CD4-positive, alpha-beta T cell treated with Interleukin-12 subunit alpha and Interleukin-12 subunit beta, for 1 hour (primary cell): ENCODE measurements at places on chromosomes 11 and 22.

DNA sequence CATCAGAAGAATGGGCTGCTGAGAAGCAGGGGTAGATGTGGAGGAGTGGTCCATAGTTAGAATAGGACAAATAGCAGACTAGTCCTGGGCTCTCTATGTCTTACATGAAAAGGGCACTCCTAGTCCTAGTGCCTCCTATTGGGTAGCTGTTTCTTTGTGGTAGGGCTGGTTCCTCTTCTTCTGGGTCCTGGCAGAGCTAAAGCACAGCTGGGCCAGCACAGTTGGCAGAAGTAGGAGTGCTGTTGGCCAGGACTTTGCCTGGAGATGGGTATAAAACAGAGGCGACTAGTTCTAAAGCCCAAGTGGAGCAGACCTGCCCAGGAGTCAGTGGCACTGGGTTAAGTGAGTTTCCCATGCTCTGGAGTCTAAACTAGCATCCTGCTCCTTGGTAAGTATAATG, 55.2 kb downstream of the PPFIBP2 start:
- no peak for DNase-seq

GRCh38 chr11:127395034-127395433, 394.5 kb upstream of the KIRREL3 start:
- DNase-seq: no peak

GRCh38 chr22:48340727-48341709, 1486.7 kb downstream of the BRD1 start:
- no peak for DNase-seq

DNA sequence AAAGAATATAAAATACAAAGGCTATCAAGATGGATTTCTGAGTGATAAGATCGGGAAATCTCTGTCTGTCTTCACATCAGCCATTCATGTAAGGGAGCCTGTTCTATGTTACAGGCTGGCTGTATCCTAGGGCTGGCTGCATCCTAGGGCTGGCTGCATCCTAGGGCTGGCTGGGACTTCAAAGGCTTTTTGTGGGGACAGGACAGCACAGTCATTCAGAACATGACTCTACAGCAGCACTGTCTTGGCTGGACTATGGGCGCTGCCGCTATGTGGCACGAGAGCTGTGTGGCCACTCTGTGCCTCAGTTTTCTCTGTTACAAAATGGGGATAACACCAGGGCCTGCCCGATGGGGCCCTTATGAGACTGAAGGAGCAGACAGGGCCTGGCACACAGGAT, 10.2 kb downstream of the ADAMTS8 start:
- DNase-seq: no peak

GRCh38 chr11:73143126-73143838, 1.2 kb upstream of the FCHSD2 start:
- DNase-seq: no peak

DNA sequence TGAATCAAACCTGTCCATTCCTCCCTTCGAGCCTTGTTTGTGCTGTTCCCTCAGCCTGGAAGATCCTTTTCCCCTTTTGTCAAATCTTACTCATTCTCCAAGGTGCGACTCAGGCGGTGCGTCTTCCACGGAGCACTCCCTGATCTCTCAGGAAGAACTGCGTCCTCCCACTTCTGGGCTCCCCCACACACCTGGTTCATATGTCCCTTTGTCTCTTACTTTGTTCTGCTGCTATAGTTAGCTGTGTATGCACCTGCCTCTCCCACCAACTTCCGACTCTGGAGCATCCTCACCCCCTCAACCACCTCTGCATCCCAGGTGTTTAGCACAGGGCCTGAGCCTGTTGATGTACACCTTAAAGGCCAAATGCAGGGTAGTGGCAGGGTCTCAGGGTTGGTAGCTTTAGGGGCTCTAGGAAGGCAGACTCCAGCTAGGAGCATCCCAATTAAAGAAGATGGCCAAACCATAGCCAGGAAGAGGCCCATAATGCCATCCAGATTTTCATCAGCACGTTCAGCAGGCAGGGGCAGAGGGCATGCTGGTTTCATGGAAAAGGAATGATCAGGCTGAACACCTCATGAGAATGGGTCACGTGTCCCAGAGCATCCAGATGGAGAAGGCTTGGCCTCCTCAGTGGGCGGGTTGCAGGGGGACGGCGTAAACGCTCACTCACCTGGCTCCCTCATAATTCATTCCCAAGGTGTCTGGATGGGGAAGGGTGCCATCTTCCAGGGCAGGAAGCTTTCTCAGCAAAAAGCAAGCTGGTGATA, 20.1 kb downstream of the PTPN5 start:
- DNase-seq: no peak

DNA sequence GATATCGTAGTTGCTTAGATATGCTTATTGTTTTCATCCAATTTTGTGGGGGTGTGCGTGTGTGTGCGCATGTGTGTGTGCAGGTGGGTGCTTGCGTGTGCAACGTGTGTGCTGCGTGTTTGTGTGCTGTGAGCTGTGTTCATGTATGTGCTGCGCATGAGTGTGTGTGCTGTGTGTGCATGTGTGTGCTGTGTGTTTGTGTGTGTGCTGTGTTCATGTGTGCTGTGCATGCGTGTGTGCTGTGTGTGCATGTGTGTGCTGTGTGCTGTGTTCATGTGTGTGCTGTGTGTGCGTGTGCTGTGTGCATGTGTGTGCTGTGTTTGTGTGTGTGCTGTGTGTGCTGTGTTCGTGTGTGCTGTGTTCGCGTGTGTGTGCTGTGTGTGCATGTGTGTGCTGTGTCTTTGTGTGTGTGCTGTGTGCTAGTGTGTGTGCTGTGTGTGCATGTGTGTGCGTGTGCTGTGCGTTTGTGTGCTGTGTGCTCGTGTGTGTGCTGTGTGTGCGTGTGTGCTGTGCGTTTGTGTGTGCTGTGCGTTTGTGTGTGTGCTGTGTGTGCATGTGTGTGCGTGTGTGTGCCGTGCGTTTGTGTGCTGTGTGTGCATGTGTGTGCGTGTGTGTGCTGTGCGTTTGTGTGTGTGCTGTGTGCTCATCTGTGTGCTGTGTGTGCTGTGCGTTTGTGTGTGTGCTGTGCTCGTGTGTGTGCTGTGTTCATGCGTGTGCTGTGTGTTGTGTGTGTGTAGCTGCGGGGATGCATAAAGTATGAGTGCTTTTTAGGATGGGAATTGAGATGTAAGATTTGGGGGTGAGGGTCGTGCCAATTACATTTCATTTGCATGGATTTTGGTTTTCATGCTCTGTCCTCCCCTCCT, 7.6 kb downstream of the IGF2 start:
- no peak for DNase-seq

DNA sequence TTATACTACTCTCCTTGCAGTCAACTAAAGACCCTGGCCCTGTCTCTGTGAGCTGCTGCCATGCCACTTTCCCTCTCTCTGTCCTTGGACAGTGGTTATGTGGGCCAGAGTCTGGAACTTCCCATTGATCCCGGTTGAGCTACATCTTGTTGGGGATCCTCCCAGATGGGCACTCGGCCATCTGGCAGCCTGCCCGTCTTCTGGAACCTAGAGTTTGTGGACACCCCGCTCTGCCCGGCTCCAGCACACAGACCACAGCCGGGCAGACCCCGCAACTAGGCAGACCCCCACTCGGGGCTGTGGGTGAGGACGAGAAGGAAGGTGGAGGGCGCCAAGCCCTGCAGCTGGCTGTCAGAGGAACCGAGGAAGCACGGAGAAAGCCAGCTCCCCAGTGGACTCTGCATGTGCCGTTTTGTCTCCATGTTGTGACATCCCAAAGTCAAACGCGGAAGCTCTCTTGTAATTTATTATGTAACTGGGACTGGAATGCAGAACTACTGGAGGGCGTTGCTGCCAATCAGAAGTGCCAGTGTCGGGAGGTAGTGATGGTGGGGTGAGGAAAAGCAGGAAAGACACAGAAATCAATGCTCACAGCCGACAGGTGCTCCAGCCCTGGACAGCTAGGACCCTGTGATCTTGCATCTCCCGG, 207.7 kb downstream of the CEP164 start:
- no peak for DNase-seq

GRCh38 chr11:15859411-15859810, 496.9 kb downstream of the SOX6 start:
- DNase-seq: no peak

DNA sequence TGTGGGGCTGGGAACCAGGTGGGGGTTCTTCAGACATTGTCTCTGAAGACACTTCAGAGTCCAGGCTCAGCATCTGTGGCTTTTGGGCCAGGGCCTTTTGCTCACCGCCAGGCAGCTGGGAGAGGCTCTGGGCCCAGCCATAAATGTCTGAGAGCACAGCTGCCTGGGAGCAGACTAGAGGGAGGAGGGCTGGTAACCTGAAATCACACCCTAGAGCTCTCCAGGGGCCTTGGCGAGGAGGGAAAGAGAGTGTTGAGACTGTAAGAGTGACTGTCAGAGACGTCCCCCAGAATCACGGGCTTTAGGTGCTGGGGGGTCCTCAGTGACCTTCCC, 4.1 kb downstream of the TRABD start:
- no peak for DNase-seq

- no peak for DNase-seq
These were observed 20.3 kb downstream of the AP2A2 start for GRCh38 chr11:945986-946385.

DNA sequence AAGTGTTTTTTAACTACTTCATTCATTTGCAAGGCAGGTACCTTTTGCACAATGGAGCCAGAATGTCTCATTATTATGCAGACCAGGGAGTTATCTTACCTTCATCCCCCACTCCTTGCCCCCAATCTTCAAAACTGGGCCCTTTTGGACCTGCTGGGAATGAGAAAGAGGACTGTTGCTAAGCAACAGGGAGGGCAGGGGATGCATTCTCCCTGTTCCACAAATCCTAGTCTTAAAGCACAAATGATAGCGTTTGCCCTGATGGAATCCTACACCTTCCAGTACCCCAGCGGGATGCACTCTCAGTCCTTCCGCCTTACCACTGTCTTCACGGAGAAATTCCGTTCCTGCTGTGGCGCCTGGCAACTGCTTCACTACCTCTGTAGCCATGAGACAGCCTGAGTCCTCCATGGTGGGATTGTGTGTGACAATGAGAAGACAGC, 4.1 kb upstream of the KCNJ1 start:
- DNase-seq: no peak

DNA sequence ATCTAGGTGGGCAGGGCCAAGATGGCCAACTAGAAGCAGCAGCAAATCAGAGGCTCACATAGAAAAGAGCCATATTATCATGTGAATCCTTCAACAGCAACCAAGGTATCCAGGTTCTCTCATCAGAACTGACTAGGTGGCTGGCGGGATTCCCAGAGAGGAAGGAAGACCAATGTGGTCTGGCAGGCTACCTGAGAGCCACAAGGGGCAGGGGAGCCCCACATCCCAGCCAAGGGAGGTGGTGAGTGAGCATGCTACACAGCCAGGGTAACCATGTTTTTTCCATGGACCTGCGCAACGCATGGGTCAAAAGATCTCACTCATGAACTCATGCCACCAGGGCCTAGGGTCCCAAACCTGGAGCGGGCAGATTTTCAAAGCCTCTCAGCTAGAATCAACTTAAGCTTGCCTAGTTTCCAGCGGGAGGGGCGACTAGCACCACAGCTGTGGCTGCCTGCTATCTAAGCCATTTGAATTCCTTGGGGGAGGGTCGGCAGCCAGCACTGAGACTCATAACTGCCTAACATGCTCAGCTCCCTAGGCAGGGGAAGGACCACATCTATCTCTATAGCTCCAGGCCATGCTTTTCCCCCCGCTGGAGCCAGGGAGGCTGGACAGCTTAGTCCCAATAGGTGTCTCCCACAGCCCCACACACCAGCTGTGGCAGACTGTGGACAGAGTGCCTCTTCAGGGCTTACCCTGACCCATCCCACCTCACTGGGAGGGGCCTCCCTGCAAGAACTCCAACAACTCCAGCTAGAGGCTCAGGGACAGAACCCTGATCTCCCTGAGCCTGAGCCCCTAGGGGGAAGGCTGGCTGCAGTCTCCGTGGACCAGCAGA, 28.7 kb upstream of the CASP12 start:
- DNase-seq: no peak

DNA sequence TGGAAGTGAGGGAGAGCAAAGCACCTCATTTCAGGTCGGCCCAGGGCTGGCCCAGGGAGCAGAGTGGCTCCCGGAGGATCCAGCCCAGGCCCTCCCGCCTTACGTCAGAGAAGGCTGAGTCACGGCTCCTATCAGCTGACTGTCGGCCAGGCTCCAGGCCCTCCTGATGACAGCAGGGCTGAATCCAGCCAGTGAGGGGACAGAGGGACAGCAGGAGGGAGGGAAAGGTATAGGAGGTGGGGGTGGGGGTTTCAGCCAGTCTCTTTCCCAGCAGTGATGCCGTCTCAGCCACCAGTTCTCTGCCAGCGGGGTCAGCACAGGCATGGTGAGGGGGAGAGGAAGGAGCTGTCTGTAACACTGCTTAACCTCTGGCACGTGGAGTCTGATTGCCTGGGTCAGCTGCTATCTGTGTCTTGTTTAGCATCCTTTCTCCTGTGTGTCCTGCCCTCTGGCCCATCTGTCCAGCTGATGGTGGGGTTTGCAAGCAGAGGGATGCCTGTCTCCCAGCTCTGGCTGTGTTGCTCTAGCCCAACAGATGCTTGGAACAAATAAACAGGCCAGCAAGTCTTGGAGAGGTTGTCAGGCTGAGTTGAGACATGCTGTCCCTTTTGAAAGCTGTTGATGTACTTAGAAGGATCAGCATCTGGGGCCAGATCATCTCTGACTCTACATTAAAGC, 74.0 kb downstream of the ADAMTS15 start:
- DNase-seq: no peak

DNA sequence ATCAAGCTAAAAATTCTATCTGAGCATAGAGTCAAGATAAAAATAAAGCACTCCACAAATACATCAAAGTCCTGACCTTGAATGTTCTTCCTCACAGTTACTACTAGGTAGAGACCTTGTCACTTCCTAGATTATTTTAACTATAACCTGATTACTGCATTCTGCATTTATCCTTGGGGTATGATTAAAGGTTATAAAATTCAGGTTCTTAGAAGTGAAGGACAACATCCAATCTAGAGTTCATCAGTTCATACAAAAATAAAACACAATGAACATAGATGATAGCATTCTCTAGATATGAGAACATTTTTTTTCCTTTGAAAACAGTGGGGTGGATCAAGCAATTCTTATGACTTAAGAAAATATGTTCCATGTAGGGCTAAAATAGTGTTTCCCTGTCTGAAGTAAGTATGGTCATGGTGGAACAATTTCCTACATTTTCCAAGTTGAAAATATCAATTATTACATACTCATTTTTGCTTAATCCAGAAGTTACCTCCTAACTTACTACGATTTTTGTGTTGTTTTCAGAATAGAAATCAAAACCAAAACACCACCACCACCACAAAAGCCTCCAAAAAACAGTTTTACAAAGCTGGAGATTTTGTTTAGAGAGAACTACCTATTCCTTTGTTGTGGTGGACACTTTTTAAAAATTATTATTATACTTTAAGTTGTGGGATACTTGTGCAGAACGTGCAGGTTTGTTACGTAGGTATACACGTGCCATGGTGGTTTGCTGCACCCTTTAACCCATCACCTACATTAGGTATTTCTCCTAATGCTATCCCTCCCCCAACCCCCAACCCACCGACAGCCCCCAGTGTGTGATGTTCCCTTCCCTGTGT, 112.0 kb upstream of the DDI1 start:
- no peak for DNase-seq
